Neural progenitor cell (in vitro differentiated cells): ENCODE measurements at places on chromosomes 1 and 21.

- no peak for DNase-seq
Measured at GRCh38 chr21:34018910-34019309, 54.5 kb upstream of the MRPS6 start.

DNA sequence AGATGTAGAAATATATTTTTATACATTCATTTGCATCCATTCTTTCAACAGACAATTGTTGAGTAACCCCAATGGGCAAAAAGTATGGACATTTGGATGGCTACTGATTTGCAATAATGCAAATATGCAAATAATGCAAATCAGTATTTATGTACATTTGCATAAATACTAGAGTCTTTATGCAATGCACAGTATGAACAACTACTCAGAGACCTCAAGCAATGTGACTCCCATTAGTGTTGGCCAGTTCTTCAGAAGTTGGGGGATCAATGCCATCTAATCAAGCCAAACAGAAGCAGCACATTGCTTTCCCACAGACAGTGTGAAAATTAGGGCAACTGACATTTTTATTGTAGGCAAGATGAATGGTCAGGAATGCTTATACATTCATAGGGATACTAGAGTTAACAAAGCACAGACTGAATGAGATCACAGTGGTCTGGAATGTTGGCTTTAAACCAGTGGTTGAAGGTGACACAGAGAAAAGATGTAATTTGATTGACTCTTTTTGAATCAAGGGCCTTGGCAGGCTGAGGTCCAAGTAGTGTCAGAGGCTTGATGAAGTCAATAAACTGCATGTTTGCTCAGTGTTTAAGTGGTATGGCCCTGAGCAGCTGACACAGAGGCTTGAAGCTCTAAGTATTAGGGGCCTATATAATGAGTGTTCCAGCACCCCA, 256.6 kb downstream of the CTH start:
- no peak for DNase-seq

DNA sequence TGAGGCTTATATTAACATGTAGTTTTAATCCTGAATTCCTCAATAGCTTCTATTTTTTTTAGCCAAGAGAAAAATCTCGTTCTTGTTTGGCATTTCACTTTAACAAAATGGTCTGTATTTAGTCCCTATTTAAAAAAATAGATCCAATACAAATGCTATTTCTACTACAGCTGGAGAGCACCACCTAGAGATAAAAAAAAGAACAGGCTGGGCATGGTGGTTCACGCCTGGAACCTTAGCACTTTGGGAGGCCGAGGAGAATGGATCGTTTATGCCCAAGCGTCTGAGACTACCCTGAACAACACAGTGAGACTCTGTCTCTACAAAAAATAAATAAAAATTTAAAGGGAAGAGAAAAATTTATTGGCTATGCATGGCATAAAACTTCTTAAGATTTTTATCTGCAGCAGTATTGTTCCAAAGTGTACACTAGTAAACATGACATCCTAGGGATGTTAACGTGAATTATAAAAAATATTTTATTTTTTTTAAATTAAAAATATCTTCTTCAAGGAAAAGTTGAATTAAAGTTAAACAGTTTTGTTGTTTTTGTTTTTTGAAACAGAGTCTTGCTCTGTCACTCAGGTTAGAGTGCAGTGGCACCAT, 4.4 kb downstream of the ST7L start:
- peak; percentile 43 for DNase-seq

DNA sequence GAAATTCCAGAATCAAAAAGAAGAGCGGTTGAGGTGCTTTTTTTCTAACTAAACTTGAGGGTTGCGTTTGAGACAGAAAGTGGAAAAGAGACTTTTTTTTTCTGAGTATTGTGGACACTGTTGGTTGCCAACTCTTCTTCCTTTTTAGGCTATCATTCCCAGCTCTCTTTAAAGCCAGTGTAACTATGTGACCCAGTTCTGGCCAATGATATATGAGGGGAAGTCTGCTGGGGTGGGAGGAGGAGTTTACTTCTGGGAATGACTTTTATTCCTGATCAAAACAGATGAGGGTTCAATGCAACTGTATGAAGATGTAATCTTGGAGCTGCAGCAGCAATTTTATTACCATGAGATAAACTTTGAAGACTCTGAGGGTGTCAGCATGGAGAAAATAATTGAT, 17.3 kb upstream of the NMNAT2 start:
- DNase-seq, result no peak

- DNase-seq, result no peak
Measured at GRCh38 chr1:110927484-110928075, 36.1 kb downstream of the LRIF1 start.

DNA sequence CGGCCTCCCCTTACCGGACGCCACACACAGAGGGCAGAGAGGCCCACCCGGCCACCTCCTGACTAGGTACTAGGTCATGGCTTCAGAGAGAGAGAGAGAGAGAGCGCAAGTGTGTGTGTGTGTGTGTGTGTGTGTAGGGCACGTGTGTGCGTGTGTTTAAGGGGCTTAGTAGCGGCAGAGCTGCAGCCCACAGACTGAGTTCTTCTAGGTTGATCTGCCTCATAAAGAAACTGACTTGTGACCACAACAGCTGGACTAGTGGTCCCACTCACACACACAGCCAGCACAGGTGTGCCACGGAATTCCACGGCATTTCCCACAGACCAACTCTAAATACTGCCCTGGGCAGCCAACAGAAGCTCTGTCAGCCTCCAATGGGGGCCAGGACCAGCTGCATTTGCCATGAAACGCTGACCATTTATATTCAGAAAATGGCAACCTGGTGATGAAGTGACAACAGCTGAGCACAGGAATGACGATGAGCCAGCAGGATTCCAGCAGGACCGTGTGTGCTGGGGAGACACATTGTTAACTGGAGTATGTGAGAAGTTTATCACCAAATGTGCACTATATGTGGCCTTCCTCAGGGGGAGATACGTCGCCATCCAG, 38.8 kb upstream of the GPR153 start:
- DNase-seq, result no peak

DNA sequence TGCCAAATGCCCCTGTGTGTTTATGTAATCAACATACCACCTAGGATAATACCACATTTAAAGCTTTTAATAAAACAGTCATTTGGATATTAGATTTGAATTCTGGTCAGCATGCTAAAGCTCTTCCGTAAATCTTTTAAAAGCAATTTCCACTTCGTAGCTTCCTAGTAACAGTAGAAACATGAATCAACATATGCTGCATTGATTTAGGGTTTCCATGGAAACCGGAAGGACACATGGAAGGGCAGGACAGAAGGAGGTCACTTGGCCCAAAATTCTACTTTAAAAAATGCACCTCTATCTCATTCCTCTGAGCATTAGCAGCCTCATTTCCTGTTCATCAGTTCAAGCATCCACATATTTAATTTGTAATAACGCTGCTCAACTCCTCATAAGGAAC, 8.1 kb downstream of the RGS8 start:
- DNase-seq, result no peak

- DNase-seq, result no peak
Measured at GRCh38 chr1:171174560-171175294, 10.4 kb upstream of the FMO2 start.

DNA sequence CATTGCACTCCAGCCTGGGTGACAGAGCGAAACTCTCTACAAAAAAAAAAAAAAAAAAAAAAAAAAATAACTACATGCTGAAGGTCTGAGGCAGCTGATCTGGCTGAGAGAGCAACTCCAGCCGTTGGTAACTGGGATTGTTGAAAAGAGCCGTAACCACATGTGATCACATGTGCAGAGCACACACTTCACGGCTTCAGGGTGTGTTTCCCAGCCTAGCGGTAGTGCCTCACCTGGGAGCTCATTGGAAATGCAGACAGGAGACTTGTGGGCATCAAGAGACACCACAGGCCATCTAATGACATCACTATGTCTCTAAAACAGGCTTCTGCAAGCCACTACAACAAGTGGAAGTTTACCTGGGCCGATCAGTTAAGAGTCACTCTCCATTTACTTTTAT, 11.8 kb upstream of the OTUD7B start:
- DNase-seq, result no peak

DNA sequence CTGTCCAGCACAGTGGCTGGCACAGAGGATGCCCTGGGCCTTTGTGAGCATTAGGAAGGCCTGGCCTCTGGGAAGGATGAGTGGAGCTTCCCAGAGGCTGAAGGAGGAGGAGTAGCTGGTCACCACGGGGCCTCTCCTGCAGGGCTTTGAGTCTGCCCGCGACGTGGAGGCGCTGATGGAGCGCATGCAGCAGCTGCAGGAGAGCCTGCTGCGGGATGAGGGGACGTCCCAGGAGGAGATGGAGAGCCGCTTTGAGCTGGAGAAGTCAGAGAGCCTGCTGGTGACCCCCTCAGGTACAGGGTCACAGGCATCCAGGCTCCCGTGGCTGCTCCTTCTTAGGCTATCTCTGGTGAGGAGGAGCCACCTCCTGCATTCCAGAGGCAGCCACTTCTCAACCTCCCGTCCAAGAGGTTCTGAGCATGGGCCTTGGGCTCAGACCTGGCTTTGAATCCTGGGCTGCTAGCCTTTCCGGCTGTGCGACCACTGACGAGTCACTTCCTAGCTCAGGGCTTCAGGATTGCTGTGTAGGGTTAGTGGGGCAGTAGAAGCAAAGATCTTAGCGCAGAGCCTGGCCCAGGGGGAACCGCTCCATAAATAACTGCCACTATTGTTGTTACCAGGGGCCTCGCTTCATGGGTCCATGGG, 14.0 kb downstream of the SESN2 start:
- DNase-seq, result no peak

- DNase-seq, result no peak
Measured at GRCh38 chr1:214634267-214634666, 31.3 kb downstream of the CENPF start.

- no peak for DNase-seq
Measured at GRCh38 chr1:58307431-58307830, 239.1 kb downstream of the OMA1 start.

GRCh38 chr21:44657635-44658540, at the start of gene KRTAP12-3:
Gene KRTAP12-3 (plus strand): TSS chr21:44657932. CDS start chr21:44657980, 48 bp downstream.
- no peak for DNase-seq

DNA sequence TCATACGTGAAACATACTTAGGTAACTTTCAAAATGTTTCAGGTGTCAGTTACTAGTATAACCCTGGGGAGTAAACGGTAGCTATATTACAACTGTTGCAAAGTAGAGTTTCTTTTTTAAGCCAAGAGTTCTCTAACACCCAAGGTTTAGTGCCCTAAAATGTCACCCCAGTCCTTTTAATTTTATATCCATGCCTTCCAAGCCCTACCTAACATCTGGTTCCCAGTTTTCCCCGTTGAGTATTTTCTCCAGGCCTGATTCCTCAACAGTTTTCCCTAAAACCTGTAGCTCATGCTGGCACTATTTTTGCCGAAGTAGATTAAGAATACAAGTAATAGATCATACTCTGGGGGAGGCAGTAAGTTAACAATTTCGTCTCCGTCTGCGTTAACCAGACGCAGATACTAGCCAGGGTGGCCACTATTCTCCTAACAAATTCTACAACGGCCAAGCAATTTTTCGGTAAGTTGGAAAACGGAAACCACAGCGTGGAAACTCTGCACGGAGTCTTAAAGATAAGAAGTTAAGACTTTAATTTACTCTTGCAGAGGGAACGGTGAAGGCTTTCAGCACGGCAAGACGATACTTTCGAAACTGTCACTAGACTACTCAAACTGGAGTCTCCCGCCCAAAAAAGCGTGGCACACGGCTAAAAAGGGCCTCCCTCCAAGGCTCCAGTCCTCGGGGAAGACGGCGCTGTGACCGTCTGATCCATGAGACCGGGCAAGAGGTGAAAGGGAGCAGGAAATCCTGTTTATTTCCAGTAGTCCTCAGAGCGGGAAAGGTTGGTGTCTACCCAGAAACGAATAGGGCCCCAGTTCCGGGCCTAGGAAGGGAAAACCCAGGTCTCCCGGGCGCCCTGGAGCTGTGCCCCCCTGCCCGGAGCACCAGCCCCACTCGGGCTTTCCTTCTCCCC, 945 bp downstream of the SRSF4 start:
- no peak for DNase-seq

GRCh38 chr1:160429125-160429561, 28.8 kb downstream of the VANGL2 start:
- DNase-seq, result no peak

DNA sequence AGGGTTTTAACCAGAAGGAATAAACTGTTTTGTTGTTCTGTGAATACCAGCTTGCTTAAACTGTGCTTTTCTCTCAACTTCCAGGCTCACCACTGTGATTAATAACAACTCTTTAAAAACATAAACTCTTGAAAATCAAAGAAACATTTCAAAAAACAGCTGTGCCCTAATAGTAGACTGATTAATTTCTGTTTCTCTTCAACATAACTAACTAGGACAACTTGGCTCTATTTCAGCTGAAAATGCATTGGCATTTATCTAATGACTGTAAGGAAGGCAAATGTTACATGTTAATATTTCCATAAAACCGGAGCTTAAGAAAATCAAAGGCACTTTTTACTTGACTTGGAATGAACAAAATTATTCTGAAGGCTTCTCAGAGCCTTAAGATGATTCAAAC, 656.1 kb upstream of the NEGR1 start:
- DNase-seq, result no peak

GRCh38 chr1:40887012-40887378, 24.8 kb upstream of the CITED4 start:
- no peak for DNase-seq

GRCh38 chr1:232440325-232441035, 189.5 kb downstream of the SIPA1L2 start:
- DNase-seq, result no peak

DNA sequence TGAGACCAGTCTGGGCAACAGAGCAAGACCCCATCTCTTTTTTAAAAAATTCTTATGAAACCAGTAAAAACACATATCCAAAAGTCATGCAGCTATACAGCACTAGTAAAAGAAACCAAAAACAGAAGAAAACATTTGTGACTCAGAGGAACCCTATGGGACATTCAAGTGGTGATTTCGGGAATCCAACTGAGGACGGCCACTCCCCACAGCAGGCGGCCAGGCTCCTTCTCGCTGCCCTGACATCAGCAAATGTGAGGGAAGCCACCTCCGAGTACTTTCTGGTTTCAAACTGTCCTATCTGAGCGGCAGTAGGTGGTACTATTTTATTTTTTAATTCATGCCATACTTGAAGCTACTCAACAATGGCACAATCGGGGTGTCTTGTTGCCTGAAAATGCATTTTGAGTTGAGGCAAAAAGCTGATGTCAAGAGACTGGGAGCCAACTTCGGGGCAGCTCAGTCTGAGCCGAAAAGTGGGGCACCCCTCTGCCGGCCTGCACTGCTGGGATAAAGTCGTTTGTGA, 3.3 kb downstream of the SUMO3 start:
- no peak for DNase-seq

DNA sequence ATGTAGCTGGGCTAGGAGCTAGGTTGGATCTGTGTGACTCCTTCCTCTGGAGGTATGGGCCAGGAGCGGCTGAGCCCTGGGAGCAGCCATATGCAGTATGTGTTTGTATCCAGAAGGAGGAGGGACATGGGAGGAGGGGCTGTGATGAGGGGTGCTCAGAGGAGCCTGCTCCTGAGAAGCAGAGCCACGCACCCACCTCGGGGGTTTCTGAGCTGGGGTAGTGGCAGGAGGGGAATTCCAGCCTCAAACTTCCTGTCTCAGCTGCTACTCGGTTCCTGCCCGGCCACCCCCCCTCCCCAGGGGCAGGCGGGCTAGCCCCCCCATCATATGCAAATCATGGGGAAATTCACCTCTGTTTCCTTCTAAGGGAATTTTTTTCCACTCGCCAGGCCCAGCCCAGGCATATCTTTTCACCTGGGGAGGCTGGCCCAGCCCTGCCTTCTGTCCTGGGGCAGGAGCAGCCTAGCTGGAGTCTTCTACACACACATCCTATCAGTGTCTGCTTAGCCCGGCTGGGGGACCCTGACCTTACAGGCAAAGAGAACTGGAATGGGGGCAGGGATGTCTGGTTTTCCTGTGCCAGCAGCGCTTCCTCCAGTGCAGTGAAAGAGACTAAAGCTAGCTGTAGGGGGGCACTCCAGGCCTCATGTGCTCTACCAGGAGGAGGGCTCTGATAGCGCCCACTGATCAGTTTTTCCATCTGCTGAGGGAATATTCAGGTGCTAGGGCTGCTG, 3.0 kb downstream of the ZC3H12A start:
- no peak for DNase-seq
